ENCODE measurements at places on chromosomes 3 and 15.

DNA sequence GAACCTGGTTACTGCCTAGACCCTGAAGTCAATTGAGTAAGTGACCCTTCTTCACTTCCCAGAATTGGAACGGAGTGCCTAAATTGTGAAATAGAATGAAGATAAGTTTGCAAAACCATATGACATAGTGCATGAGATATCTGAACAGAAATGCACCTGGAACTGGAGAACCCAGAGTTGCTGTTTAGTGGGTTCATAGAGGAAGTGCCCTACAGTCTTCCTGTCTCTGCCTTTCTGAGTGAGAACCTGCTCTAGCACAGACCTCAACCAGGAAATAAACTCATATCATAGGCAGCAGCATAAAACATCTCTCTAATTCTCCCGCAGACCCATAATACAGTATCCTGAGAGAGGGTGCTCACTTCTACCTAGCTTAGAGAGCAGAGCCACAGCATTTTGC, 82.9 kb downstream of the EOMES start:
- DNase-seq, result peak; percentile 3

GRCh38 chr3:13417166-13417947, 2.8 kb downstream of the NUP210 start:
- DNase-seq, result no peak

GRCh38 chr3:83498361-83499016, 1460.3 kb upstream of the CADM2 start:
- no peak for DNase-seq

- DNase-seq, result no peak
Observed at GRCh38 chr15:67240235-67241131, 14.0 kb downstream of the AAGAB start.

DNA sequence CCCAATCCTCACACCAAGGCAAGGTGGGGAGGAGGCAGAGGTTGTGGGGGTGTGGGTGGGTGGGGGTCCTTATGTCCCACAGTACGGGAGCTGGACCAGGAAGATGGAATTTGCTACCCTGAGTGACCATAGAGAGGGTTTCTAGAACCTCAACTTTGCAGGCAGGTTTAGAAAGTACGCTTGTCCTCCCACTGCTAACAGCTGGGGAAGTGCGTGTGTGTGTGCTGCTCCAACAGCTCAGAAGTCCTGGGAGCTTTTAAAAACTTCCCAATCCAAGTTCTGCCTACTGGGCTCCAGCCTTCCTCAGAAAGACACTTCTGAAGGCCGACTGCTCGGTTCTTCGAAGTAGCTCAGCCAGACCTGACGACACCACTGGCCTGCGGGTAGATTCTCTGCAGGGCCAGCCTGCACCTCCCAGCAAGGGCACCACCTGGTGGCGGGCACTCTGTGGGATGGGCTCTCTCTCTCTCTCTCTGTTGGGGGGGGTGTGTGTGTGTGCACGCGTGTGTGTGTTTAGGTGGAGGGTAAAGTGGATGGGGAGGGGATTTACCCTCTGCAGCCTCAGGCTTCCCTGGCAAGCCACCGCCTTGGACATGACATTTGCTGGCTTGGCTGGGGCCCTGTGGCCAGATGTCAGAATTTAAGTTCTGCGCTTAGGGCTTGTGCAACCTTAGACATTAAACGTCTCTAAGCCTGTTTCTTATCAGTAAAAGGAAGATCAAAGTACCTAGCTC, 15.6 kb downstream of the TMEM158 start:
- DNase-seq, result peak; percentile 72

DNA sequence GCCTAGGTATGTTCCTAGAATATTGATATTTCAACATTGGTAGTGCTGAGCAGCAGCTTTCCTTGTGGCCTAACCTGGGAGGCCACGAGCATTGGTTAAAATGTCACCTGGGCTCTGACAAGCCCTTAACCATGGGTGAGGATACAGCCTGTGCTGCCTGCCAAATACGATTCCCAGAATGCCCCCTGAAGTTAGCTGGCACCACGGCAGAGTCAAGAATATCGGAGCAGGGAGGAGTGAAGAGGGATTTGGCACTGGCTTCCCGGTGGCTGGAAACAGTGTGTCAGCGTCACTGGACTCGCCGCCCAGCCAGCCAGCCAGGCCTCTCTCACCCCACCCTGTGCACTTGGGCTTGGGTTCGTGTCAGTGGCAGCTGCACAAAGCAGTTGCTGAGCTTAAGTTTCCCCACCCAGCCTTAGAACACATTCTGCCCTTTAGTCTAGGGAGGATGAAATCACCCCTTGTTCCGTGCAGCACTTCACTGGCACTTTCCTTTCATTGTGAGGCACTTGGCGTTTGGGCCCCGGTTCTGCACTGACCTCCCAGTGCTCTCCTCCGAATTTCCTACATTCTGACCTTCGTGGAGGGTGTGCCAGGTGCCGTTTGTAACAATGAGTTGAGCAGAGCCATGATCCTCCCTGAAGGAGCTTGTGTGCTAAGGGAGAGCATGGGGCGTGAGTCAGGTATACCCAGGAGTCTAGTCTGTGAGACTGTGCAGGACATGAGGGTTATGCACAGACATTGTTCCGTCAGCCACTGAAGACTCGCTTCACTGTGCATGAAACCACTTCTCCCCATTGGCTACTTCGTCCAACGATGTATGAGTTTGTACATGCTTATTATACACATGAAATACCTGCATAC, 152.8 kb upstream of the BHLHE40 start:
- no peak for DNase-seq

DNA sequence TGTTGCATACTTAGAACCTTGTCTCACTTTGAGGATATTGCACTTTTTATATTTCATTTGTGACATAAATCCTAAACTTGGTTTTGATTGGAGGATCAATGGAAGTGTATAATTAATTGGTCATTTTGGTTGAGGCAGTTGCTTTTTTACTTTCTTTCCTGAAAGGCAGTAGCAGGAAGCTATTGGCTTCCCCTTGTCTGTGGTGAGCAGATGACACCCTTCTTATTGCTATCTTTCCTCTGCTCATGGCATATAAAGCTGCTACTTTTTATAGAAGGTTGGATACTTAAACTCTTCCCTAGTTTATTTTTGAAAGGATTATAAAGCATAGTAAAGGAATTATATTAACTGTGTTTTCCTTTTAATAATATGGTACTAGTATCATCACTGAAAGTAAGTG, 28.6 kb downstream of the FAM98B start:
- DNase-seq, result no peak

DNA sequence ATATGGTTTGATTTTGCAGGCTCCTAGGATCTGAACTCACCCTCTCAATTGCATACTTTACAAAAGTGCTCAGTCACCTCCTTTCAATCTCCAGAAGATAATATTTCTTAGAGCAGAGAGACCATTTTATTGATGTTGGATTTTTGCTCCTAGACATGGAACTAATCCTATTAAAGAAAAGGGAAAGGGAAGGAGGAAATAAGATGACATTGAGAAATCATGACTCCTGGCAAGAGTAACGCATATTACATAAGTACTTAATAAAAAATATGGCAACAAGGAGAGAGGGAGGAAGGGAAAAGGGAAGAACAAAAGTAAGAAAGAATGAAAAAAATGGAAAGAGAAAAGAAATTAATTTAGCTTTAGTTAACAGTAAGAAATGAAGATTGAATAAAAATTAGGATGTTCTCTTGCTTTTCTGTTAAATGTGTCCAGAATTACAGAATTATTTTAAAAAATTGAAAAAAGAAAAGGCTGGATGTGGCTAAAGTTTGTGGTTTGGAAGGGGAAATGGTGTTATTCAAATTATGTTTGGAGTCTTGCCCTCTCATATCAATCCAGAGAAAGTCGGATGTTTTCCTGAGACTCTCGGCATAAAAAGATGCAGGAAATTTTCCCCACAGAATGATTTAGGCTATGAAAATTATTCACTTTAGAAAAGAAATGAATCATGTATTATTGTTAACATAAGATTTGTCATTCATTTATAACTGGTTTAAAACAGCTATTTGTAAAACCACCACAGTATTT, 474.0 kb downstream of the FGF12 start:
- no peak for DNase-seq

- DNase-seq, result no peak
Observed at GRCh38 chr3:195085356-195086130, 185.4 kb downstream of the XXYLT1 start.

DNA sequence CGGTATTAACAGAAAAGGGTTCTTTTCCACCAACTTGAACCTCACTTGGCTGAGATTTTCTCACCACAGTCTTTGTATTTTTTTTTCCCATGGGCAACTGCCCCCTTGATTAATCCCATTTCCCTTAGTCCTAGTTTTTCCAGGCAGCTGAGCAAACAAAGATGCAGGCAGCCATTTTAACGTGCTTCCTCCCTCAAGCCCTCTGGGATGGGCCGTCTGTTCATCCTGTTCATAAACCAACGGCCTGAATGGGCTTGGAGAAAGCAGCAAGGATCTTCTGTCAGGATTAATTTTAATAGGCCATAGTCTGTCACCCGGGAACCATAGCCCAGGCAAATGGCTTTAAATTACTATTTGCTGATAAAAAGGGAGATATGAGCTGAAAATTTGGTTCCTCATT, 10.4 kb upstream of the POLR2M start:
- DNase-seq, result no peak

DNA sequence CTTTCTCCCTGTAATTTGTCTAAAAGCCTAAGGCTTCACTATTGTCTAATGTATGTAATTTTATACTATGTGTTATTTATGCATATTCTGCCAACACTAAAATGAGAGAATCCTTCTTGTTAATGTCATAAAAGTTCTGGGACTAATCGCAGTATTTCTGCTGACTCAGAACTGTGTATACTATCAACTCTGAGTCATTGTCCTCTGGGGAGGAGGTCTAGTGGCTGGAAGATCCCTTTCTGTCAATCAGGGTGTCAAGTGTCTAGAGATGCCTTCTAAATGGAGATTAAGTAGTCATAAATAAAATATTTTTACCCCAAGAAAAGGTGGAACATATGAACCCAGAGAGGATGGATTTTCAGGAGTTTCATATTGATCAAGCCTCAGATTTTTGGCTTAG, 473.4 kb downstream of the AGBL1 start:
- DNase-seq, result no peak

- DNase-seq, result no peak
Observed at GRCh38 chr3:125003859-125004595, 51.8 kb downstream of the HEG1 start.

DNA sequence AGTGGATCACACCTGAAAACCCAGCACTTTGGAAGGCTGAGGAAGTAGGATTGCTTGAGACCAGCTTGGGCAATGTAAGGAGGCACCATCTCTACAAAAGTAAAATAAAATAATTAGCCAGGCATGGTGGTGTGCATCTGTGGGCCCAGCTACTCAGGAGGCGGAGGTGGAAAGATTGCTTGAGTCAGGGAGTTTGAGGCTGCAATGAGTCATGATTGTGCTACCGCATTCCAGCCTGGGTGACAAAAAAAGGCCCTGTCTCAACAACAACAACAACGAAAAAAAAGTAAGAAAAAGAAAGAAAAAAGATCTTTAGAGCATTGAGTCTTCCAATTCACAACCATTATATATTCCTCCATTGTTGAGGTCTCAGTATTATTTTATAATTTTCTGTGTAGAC, 192.4 kb upstream of the DPH6 start:
- DNase-seq, result no peak

DNA sequence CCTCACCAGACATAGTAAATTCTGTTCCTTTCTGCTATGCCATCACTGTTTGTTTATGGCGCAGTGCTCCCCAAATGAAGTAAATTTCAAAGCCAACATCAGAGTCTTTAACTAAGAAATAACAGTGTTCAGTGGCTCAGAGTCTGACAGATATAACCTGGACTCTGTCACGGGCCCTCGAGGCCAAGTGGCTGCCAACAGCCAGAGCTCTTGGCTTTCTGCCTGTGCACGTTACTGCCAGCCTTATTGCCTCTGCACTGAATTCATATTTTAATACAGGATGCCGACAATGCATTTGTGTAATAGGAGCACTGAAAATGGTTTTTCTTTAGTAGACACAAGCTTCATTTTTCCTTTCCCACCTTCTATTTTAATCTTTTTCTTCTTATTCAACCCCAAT, 219.9 kb downstream of the NLGN1 start:
- DNase-seq, result no peak

GRCh38 chr3:10523561-10523960, 18.2 kb upstream of the ATP2B2 start:
- DNase-seq, result no peak

GRCh38 chr15:77622209-77622933, 10.3 kb downstream of the LINGO1 start:
- no peak for DNase-seq

- DNase-seq, result no peak
Observed at GRCh38 chr3:197518881-197519421, 36.8 kb downstream of the BDH1 start.

GRCh38 chr3:146470425-146470990, 1.1 kb upstream of the PLSCR2 start:
- no peak for DNase-seq

DNA sequence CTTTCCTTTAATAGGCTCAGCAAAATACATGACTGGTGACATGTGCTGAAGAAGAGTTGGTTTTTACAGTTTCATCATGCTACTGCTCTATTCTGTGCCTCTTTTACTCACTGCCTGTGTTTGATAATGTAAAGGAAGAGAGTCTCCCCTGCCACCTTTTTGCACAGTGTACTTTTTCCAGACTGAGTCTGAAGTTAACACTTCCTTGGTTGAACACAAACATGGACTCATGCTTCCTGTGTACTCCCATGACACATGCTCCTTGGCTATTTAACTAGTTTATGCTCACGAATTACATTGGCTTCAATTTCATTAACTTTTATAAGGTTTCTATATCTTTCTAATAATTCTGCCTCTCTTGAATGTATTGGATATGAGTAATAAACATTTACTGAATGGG, 396.1 kb downstream of the VGLL3 start:
- DNase-seq, result no peak

GRCh38 chr15:57031605-57032004, 113.2 kb downstream of the TCF12 start:
- DNase-seq, result no peak

- no peak for DNase-seq
Observed at GRCh38 chr15:59501597-59501996, 63.6 kb downstream of the FAM81A start.

DNA sequence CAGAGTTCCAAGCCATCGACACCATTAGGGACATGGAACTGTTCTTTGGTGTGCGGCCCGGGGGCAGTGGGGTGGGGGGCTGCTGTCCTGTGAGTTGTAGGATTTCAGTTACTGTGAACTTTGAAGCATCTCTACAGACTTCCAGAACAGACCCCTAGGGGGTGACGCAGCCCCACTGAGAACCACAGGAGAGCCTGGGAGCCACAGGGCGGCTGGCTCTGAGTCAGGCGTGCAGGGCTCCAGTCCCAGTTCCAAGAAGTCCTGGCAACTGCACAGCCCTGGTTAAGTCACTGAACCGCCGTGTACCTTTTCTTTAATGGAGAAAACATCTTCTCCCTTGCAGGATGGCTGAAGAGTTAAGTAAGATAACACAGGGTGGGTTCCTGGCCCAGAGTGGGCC, 23.5 kb upstream of the LRTM1 start:
- no peak for DNase-seq

DNA sequence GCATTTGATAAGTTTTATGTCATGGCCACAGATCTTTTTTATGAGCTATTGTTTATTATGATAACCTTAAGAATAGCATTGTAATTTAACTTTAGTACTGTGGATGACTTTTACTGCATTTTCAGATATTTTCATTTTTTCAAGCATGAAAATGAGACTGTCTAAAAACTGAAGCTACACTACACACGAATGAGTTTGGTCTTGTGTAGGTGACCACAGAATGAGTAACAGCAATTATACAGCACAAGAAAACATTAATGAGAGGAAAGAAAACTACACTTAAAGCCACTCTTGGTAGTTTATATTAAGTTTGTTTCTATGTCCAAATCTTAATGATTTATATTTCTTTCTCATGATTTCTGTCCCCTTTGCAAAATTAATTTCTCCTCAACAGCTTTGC, 809.2 kb downstream of the NAALADL2 start:
- DNase-seq, result no peak

All from stimulated activated CD8-positive, alpha-beta memory T cell treated with anti-CD3 and anti-CD28 coated beads, Interleukin-4, amount 100 ng/mL, for 1 hour (primary cell).